NCI-H146 (cell line): ENCODE measurements at places on chromosomes 3 and 15.

- DNase-seq = no peak
Measured at GRCh38 chr15:73715417-73715816, 31.2 kb downstream of the CD276 start.

GRCh38 chr3:97687734-97688133, 76.8 kb upstream of the ARL6 start:
- DNase-seq = no peak

GRCh38 chr3:186637686-186638085, 2.5 kb upstream of the FETUB start:
- no peak for DNase-seq

- DNase-seq = peak; percentile 79
Measured at GRCh38 chr15:70200511-70201424, 103.1 kb upstream of the TLE3 start.

DNA sequence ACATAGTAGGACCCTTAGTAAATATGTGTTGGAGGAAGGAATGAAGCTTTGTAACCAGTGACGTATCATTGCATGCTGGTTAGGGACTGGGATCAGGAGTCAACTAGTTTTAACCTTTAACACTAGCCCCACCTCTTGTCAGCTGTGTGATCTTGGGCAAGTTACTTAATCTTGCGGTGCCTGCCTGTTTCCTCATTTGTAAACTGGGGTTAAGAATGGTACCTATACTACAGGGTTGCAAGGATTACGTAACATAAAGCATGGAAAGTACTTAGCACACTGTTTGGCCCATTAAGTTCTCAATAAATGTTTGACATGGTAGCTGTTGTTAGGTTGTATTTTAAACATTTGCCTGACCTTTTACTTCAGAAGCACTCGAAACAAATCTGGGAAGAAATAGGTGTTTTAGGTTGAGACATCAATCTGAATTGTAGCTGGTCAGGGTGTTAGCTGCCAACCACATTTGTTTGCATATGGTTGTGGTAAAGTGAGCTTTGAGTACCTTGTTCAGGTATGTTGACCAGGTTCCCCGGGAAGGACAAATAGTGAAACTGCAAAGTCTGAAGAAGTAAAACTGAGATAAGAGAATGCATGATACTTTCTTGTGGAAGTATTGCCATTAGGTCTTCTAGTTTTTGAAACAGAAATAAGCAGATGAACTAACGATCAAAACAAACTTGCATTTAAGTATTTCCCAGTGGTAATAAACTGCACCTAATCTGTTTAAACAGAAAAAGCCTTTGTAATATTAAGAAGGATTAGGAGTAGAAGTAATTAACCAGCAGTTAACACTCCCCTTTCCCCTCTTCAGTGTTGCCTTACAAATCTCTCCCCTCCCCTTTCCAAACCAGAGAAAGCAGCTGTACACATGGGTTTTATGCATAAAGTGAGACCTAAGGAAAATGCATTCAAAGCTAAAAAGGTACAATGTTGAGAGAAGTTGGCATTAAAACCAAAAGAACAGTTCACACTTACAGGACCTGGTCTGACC, 25.8 kb upstream of the SCAANT1 start:
- DNase-seq = no peak

DNA sequence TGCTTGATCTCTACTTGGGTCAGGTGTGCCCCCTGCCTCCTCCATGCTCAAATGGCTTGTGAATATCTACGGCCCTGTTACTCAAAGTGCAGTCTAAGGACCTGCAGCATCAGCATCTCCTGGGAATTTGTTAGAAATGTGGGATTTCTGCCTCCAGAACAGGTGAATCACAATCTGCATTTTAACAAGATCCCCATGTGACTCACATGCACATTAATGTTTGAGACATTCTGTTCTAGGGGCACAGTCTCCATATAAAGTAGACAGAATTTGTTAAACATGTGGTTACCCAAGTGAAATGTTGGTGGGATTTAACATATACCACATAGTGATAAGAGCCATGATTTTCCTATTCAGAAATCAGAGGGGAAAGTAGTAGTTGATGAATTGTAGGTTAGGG, 256.2 kb downstream of the NR1D2 start:
- DNase-seq = no peak

DNA sequence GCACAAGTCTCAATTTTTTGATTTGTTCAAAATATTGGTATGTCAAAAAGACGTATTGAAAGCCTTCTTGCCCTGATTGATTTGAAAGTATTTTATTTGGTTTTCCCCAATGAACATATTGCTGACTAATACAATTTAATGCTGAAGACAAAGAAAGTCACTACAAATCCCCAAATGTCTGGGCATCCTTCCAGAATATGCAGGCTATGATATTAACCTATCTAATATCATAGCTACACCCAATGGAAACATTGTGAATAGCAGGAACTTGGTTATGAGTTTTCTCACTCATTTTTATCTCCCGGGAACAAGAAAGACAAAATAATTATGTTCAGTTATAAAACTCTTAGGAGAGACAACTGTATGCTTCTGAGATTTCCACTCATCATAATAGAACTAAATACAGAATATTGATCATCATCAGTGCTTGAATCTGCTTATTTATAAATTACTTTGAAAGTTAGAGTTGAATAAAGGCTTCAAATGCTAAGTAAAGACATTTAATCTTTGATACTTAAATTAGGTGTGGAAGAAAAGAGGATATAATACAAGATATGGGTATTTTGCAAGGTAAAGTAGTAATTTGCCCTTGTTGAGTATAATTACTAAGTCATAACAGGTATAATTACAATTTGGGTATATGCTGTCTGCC, 483.9 kb downstream of the RBMS3 start:
- no peak for DNase-seq

- no peak for DNase-seq
Measured at GRCh38 chr3:146712806-146713205, 107.7 kb upstream of the PLSCR5 start.
